ENCODE measurements at places on chromosomes 13 and 19. TPM values are rescaled to one million over a fixed set of nuclear protein-coding genes. Genes with fewer than 3 reads are reported as not detected.

The EHD2 gene
- 106 TPM for total RNA-seq

The TUBA3C gene
- total RNA-seq, result not detected

The PLPP2 gene
- total RNA-seq, result 1.9 TPM

The FAM32A gene
- total RNA-seq, result 91.3 TPM

The UBE2L5 gene
- total RNA-seq, result 0.08 TPM

The ENOX1 gene
- 6.0 TPM for total RNA-seq

The KIR3DL2 gene
- total RNA-seq, result not detected

The SAMD1 gene
- total RNA-seq, result 13.8 TPM

The TMEM255B gene
- total RNA-seq, result 3.0 TPM

The ARHGEF7 gene
- 30.5 TPM for total RNA-seq

The CPB2 gene
- total RNA-seq, result not detected

The C19orf81 gene
- total RNA-seq, result not detected

The NLRP5 gene
- total RNA-seq, result not detected

The PSG1 gene
- total RNA-seq, result 1.2 TPM
